ENCODE measurements at places on chromosomes 2 and 18.

DNA sequence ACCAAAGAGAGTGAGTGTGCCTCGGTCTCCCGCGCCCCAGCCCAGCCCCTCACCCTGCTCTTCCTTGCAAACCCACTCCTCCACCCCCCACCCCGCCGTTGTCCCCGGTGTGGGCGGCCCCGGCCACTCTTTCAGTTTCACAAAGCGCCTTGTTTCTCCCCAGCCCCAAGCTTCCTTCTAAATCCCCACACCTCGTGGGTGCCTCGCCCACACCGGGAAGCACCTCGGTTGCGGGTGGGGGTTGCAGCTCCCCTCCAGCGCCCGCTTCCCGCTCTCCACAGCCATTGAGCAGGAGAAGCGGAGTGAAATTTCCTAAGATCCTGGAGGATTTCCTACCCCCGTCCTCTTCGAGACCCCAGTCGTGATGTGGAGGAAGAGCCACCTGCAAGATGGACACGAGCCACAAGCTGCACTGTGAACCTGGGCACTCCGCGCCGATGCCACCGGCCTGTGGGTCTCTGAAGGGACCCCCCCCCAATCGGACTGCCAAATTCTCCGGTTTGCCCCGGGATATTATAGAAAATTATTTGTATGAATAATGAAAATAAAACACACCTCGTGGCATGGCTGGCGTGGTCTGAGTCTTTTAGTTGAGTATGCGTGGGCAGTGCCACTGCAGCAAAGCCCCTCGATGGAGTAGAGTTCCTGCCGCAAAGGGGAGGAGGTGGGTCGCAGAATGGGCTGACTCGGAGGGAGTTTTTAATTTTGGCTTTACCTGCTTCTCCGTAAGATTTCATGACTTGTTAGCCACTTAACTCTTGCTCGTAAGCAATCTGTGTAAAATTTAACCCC is 848 bp downstream of the TMSB10 start:
- peak overlapping the region; percentile 67 for H3K4me3 ChIP-seq
- peaks cover 9% of the 10 kb centered on the region for H3K36me3 ChIP-seq
- no peaks in the 10 kb centered on the region for H3K27me3 ChIP-seq
- H3K4me1 ChIP-seq: peaks cover 40% of the 10 kb centered on the region

DNA sequence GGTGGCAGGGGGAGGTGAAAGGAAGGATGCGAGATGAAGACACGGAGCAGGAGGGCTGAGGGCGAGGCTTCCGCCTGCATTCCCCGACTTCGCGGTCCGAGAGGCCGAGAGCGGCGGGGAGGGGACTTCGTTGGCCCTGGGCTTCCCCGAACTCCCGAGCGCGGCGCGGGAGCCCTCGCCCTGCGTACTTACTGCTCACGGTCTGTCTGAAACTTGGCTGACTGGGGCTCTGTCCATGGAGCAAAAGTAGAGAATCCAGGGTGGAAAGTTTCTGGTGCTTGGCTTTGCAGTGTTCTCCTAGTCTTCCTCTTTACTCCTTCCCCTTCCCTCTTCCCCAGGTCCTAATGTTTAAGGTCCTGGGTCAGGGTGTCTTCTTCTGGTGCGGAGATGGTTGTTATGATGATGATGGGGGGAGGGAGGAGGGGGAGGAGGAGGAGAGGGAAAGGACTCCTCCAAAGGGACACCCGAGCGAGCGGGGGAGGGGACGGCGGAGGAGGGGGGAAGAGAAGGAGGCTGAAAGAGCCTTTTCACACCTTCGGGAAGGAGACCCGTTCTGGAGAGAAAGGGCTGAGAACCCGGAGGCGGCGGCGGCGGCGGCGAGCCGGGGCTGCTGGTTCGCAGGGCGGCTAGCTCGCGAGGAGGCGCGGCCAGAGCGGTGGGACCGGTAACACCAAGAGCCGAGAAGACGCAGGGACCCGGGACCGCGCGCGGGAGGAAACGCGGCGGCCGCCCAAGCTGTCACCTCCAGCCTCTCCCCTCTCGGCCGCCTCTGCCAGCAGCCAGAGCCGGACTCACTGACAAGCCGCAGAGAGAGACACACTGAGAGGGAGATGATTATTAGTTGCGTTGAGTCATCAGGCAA is at the start of gene SATB2:
SATB2 (minus strand) TSS at position 793 of the 862 bp plus-strand sequence. CDS start 1,902 bp downstream, outside the sequence.
- H3K4me1 ChIP-seq: peaks cover 35% of the 10 kb centered on the region
- peaks cover 64% of the 10 kb centered on the region for H3K27me3 ChIP-seq
- peak within 1 kb of the TSS; percentile 77 for H3K4me3 ChIP-seq
- peak; percentile 57 for DNase-seq
- no peaks in the 10 kb centered on the region for H3K36me3 ChIP-seq
- H3K27ac ChIP-seq: no peak within 1 kb of the TSS

GRCh38 chr2:10002109-10002508 is 41.2 kb upstream of the KLF11 start:
- DNase-seq: no peak
- H3K36me3 ChIP-seq: no peaks in the 10 kb centered on the region
- no peak overlapping the region for H3K27ac ChIP-seq
- H3K4me1 ChIP-seq: no peaks in the 10 kb centered on the region
- H3K27me3 ChIP-seq: no peaks in the 10 kb centered on the region
- H3K4me3 ChIP-seq: no peak overlapping the region

DNA sequence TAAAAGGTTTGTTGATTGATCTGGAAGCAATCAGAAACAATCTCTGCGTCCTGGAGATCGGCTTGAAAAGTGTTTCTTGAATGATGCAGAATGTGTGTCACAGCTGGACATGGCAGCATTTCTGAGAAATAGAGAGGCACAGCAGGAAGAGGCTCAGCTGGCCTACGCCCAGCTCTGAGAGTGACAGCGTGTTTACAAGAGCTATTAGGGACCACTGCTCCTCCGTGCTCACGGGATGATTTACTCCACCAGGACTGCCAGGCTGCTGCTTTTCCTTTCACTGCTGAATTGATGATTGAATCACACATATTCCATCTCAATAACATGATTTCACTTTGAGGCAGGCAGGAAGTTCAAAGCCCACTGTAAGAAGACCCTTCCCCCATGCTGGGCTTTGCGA is 62.8 kb downstream of the GALNT14 start:
- H3K27me3 ChIP-seq: no peaks in the 10 kb centered on the region
- no peaks in the 10 kb centered on the region for H3K36me3 ChIP-seq
- DNase-seq: no peak
- no peaks in the 10 kb centered on the region for H3K4me1 ChIP-seq
- no peak overlapping the region for H3K4me3 ChIP-seq

DNA sequence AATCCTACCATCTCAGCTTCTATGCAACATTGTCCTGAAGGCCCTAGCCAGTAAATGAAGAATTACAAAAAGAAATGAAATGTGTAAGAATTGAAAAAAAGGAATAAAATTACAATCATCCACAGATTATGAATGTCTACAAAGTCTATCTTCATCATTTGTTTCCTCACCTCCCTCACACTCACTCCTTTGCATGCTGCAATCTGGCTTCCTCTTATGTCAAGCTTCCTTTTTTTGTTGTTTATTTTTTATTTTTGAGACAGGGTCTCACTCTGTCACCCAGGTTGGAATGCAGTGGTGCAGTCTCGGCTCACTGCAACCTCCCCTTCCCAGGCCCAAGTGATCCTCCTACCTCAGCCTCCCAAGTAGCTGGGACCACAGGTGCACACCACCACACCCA is 129.0 kb downstream of the CABYR start:
- H3K36me3 ChIP-seq: no peaks in the 10 kb centered on the region
- H3K4me3 ChIP-seq: no peak overlapping the region
- H3K27ac ChIP-seq: no peak overlapping the region
- DNase-seq: no peak

DNA sequence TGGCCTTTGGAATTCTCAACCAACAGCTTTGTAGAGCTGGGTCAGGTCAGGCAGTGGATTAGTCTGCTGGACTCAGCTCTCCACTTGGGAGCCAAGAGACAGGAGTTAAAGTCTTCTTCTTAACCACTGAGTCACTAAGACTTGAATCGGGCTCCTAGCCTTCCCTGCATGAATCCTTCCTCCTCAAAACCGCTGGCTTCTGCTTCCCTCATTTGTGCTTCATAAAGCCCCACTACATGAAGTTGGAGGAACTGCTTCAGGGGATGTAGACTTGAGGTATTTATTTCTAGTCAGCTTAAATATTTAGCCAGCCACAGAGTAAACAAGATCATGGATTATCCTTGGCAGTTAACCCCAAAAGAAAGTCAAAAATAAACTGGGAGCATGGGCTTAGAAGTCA is 536.3 kb upstream of the TNP1 start:
- peaks cover 6% of the 10 kb centered on the region for H3K4me1 ChIP-seq
- DNase-seq: no peak
- no peak overlapping the region for H3K27ac ChIP-seq
- no peaks in the 10 kb centered on the region for H3K36me3 ChIP-seq

- H3K27ac ChIP-seq: no peak overlapping the region
- peaks cover 13% of the 10 kb centered on the region for H3K4me1 ChIP-seq
- DNase-seq: peak; percentile 47
- no peaks in the 10 kb centered on the region for H3K36me3 ChIP-seq
- H3K27me3 ChIP-seq: no peaks in the 10 kb centered on the region
- H3K4me3 ChIP-seq: no peak overlapping the region
Measured at GRCh38 chr2:102033031-102033749, 41.4 kb downstream of the IL1R2 start.

GRCh38 chr2:48849770-48850169 is 94.2 kb upstream of the LHCGR start:
- H3K4me1 ChIP-seq: no peaks in the 10 kb centered on the region
- DNase-seq: no peak
- no peak overlapping the region for H3K27ac ChIP-seq
- no peaks in the 10 kb centered on the region for H3K27me3 ChIP-seq
- H3K4me3 ChIP-seq: no peak overlapping the region
- H3K36me3 ChIP-seq: no peaks in the 10 kb centered on the region

GRCh38 chr2:240997141-240997855 is 1.1 kb upstream of the SNED1 start:
- H3K4me1 ChIP-seq: peaks cover 7% of the 10 kb centered on the region
- H3K36me3 ChIP-seq: no peaks in the 10 kb centered on the region
- peaks cover 4% of the 10 kb centered on the region for H3K27me3 ChIP-seq
- no peak for DNase-seq

DNA sequence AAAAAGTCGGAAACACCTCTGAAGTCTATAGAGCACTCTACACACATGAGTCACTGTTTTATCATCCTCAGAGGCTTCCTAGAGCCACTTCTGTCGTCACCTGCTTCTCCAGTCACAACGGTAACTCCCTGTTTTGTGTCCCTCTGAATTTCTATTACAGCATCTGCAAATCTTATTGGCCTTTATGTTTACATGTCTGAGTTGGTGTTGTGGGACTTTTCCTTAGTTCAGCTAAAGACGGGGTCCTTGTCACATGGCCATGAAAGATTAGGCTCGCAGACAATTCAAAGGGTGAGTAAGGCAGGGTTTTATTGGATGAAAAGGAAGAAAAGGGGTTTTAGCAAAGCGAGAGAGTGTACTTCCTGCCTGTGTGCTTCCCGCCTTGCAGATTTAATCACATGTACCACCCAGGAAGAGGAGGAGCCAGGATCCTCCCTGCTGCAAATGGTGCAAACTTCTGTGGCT is 185.6 kb downstream of the LPIN1 start:
- no peak overlapping the region for H3K27ac ChIP-seq
- H3K36me3 ChIP-seq: no peaks in the 10 kb centered on the region
- no peak for DNase-seq
- H3K4me1 ChIP-seq: peaks cover 28% of the 10 kb centered on the region

GRCh38 chr2:172607379-172607928 is 51.6 kb downstream of the PDK1 start:
- H3K4me1 ChIP-seq: no peaks in the 10 kb centered on the region
- no peak overlapping the region for H3K27ac ChIP-seq
- H3K4me3 ChIP-seq: no peak overlapping the region
- H3K27me3 ChIP-seq: no peaks in the 10 kb centered on the region

DNA sequence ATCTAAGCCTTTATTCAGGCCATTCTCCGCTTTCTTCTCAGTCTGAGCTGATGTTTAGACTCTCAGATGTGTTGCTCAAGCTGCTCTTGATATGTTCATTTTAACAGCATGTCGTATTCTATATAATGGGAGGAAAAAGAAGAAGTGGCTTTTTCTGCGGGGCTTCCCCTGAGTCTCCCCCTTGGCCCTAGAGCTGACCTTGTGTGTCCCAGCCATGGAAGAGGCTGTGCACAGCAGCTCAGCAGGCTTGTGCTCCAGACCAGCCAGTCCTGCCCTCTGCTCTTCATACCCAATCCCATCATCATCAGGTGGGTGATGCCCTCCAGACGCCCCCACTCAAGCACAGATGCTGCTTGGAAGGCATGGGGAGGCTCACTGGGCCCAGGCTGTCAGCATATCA is 155.1 kb upstream of the CELF4 start:
- DNase-seq: no peak
- no peak overlapping the region for H3K4me3 ChIP-seq
- no peak overlapping the region for H3K27ac ChIP-seq
- no peaks in the 10 kb centered on the region for H3K4me1 ChIP-seq

DNA sequence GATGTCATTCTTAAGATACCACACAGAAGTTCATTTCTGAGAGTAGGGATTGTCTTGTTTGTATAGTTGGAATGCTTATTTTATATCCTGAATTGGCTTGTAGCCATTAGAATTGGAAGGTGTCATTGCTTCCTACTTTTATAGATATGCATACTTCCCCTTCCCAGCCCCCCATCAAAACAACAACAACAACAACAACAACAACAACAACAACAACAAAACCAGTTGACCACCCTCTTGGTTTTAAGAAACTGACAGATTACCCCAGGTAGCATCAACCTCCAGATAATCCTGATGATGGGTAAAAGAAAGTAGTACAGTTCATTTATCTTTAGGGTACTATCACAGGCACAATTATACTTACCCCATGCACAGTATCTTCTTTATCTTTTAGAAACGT is 20.0 kb downstream of the PHLPP1 start:
- no peak overlapping the region for H3K4me3 ChIP-seq
- H3K4me1 ChIP-seq: peaks cover 22% of the 10 kb centered on the region
- DNase-seq: no peak
- H3K27ac ChIP-seq: no peak overlapping the region
- no peaks in the 10 kb centered on the region for H3K36me3 ChIP-seq

DNA sequence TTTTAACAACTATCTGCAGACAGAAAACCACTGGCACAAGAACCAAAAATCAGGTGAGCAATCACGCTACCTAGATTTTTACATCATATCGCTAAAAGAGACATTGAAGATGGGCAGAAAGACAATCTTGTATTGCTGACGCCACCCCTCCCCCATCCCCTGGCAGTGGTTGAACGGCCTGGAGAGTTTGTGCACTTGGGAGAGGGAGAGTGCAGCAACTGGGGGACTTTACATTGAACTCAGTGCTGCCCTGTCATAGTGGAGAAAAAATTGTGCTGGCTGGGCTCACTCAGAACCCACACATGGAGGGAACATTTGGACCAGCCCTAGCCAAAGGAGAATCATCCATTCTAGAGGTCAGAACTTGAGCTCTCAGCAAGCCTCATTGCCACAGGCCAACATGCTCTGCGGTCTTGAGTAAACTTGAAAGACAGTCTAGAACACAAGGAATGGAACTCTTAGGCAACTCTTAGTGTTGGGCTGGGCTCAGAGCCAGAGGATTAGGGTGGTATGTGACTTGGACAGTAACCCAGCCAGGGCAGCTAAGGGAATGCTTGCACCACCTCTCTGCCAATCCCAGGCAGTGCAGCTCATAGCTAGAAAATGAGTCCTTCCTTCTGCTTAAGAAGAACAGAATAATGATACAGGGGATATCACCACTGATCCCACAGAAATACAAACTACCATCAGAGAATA is 220.0 kb upstream of the CYP26B1 start:
- no peak overlapping the region for H3K4me3 ChIP-seq
- no peak for DNase-seq
- no peak overlapping the region for H3K27ac ChIP-seq
- H3K36me3 ChIP-seq: no peaks in the 10 kb centered on the region

- DNase-seq: no peak
- no peaks in the 10 kb centered on the region for H3K36me3 ChIP-seq
- H3K27me3 ChIP-seq: no peaks in the 10 kb centered on the region
- no peak overlapping the region for H3K4me3 ChIP-seq
Measured at GRCh38 chr18:73733806-73734314, 413.8 kb downstream of the FBXO15 start.
